ENCODE measurements at places on chromosomes 6 and 20.
A peak's percentile ranks its signal among the peaks of the same experiment; 100 is the strongest.

- no peak for DNase-seq
Observed at GRCh38 chr6:45555981-45556771, 178.4 kb upstream of the SUPT3H start.

DNA sequence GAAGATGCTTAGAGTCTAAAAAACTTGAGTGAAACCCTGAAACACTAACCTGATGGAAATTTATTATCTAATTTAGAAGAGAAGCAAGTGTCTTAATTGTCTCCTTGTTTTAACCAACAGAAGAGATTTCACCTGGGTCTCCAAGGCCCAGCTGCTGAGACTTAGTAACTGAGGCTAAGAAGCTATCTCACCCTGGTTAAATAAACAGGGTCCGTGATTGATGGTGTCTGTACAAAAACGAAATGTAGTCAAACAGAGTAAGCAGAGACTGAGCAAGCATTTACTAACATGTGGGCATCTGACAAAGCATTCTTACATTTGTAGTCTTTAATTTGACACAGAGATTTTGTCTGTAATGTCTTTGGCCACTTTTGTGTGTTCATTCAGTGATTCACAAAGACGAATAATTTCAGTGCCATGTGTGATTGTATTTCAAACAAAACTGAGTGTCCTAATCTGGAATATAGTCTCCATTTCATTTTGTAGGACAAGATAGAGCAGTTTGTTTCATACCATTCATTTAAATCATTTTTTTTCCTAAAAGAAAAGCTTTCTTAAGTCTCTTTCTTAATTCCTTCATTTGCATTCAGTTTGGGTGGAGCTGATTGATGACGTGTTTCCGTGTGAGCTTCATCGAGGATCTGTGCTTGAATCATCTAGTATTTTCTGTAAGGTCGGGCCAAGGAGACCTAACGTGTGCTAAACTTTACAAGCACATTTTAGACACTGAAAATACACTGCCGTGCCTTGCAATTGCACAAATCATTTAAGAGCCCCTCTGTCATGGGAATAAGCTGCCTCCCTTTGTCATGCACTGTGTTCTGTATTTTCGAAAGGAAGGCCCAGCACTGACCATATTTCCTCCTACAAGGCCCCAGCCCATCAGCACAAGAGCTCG, 170.6 kb upstream of the QKI start:
- DNase-seq: no peak

DNA sequence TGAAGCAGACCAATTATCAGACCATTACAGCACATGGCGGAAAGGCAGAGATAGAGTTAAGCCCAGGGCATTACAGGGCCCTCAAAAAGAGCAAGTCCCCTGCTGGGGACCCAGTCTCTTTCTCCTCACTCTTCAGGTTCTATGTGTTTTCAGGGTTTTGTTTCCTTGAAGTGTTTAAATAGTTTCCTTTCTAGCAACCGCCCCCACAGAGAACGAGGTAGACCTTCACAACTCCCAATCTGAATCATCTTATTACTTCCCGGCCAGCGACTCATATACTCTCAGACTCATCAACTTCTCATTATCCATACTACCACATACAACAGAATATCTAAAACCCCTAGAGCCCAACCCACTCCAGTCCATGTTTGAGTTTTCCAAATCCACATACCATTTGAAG, 526.6 kb upstream of the ARID1B start:
- no peak for DNase-seq

DNA sequence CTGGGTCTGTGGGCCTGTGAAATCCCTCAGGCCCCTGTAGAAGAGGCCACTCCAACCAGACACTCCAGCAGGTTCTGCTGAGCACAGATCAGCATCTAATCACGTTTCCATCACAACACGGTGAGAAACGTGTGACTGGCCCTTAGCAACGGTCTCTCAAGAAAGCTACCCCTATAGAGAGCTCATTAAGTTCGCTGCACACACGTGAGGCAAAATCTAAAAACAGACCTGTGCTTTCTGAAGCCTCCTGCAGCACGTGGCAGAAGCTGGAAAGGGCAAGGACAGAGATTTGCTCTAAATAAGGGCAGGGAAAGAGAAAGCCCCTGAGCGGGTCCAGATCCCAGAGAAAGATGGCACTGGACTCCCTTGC, 56.5 kb downstream of the GPR6 start:
- no peak for DNase-seq

GRCh38 chr20:24747881-24748595, 201.0 kb upstream of the CST7 start:
- DNase-seq: no peak

DNA sequence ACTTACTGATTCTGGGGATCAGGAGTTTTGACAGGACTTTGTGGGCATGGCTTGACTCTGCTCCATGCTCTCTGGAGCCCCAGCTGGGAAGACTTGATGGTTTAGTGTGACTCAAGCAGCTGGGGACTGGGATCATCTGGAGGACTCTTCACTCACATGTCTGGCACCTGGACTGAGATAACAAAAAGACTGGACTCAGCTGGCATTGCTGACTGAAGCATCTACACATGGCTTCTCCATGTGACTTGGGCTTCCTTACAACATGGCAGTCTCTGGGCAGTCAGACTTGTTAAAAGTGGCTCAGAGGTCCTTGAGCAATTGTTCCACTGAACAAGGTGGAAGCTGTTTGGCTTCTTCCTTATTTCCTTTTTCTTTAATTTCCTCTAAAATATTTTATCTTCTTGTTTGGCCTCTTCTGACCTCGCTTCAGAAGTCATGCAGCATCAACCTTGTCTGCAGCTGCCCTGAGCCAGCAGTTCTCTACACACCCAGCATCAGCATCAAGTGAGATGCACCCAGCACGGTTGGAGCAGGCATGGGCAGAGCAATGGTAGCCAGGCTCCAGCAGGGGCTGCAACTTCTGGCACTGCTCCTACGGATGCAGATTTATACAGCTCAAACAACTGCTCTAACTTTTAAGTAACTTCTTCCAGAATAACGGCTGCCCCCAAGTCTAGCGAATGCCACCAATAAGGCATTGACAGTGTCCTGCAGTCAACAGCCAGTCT, 5.6 kb upstream of the HM13 start:
- DNase-seq: no peak

DNA sequence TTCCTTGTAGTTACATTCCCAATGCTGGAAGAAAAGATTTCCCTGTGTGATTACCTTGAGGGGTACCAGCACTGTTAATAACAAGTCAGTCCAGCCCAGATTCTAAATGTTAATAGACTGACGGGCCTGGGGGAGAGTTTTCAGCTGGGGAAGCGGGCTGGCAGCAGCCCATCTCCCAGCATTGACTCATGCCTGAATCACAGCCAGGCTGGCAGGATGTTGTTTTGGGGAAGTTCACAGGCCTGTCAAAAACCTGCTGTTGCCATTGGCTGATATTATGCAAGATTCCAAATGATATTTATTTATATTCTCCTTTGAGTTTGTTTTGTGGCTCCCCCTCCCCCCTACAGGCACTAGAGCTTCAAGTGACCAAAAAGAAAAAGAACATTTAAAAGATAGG, 213.9 kb upstream of the CNR1 start:
- DNase-seq: peak; percentile 70

GRCh38 chr20:61887596-61888093, 178.0 kb downstream of the TAF4 start:
- no peak for DNase-seq

- no peak for DNase-seq
Observed at GRCh38 chr6:144578385-144579350, 293.5 kb downstream of the UTRN start.

DNA sequence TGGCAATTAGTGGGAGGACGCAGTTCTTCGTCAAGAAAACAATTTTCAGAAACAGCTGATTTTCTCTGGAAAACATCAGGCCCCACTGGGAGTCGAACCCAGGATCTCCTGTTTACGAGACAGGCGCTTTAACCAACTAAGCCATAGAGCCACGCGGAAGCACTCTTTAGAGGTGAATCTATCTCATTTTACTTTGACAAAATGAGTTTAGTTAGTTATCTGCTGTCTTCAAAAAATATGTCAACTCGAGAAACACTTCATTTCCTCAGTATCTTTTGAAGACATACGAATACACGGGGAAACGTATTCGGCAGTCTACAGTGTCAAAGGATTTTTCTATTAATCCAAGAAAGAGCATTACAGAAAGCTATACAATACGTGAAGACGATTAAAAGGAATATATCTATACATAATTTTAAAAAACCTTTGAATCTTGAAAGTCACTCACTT, 26.7 kb downstream of the GPX6 start:
- DNase-seq: no peak

DNA sequence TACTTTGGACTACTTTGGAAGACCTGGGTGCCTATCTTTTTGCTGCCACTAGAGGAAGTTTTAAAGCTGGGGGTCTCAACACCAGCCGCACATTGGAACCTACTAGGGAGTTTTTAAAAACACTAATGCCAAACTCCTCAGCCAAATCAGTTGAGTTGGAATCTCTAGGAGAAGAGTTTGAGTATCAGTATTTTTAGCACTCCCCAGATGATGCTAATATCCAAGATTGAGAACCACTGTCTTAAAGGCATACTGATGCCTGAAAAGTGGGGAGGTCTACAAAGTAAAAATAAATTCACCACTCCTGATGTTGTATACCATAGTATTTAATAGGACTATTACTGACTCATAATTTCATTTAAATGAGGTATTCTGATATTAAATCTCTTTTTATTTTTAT, 62.9 kb upstream of the COL21A1 start:
- DNase-seq: no peak

DNA sequence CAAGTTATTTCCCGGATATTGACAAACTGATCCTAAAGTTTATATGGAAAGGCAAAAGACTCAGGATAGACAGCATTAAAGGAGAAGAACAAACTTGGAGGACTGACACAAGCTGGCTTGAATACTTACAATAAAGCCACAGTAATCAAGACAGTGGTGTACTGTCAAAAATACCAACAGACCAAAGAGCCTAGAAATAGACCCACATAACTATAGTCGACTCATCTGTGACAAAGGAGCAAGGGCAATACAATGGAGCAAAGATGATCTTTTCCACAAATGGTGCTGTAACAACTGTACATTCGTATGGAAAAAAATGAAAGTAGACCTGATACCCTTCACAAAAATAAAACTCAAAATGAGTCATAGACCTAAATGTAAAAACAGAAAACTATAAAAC, 46.0 kb downstream of the ABHD12 start:
- DNase-seq: no peak

DNA sequence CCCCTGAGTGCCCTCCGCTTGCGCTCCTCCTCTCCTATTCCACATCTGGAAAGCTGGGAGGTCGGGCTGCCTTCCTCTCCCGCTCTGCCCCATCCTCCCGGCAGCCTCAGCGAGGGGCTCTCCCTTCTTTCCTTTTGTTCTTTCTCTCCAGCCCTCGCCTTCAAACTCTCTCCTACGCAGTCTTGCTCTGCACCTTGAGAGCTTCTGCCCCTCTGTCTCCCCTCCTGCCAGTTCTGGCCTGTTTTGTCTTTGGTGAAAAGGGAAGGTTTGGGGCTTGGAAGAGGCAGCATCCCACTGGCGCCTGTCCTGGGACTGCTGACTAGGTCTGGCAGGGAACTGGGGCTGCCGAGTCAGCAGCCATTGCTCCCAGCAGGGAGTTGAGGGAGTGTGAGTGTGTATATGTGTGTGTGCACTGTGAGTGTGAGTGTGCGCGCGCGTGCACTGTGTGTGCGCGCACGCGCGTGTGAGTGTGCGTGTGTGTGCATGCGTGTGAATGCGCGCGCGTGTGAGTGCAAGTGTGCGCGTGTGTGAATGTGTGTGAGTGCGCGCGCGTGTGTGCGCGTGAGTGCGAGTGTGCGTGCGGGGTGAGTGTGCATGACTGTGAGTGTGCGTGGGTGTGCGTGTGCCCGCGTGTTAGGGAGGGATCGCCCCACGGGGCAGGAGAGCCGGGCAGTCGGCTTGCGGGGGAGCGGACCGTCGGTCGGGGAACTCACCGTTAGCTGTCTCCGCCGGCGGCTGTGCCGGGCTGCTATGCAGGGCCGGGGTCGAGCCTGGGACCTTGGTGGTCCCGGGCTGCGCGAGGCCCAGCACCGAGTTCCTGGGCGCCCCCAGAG, 523 bp downstream of the CPXM1 start:
- no peak for DNase-seq

DNA sequence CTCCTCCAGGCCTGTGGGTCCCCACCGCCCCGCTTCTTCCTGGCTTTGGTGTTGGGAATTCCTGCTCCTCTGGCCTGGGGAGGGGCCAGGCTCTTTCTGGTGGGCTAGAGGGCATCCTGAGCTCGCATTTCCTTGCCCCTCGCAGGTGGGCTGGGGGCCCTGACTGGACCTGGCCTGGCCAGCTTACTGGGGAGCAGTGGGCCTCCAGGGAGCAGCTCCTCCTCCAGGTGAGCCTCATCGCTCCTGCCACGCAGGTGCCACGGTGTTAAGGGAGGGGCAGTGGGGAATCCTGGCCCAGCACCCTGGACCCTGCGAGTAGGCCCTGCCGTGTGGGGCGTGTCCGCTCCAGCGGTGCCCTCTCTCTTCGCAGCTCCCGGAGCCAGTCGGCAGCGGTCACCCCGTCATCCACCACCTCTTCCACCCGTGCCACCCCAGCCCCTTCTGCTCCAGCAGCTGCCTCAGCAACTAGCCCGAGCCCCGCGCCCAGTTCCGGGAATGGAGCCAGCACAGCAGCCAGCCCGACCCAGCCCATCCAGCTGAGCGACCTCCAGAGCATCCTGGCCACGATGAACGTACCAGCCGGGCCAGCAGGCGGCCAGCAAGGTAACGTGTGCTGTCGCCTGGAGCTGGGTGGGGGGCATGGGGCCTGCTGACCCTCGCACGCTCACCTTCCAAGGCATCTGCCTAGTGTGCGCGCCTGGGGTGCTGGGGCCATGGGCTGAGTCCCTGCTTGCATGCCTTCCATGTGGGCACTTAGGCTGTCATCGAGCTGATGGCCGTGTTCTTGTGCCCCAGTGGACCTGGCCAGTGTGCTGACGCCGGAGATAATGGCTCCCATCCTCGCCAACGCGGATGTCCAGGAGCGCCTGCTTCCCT, 4.7 kb downstream of the ADRM1 start:
- DNase-seq: no peak

GRCh38 chr6:80544976-80545722, 438.7 kb downstream of the BCKDHB start:
- DNase-seq: no peak

All from upper lobe of right lung (tissue), 1 donor.